Activated naive CD4-positive, alpha-beta T cell treated with Interleukin-2 at 50 U/mL for 16 hours (primary cell): ENCODE measurements at places on chromosomes 5 and 9.

- DNase-seq = no peak
Measured at GRCh38 chr9:38084556-38084880, 15.5 kb upstream of the SHB start.

DNA sequence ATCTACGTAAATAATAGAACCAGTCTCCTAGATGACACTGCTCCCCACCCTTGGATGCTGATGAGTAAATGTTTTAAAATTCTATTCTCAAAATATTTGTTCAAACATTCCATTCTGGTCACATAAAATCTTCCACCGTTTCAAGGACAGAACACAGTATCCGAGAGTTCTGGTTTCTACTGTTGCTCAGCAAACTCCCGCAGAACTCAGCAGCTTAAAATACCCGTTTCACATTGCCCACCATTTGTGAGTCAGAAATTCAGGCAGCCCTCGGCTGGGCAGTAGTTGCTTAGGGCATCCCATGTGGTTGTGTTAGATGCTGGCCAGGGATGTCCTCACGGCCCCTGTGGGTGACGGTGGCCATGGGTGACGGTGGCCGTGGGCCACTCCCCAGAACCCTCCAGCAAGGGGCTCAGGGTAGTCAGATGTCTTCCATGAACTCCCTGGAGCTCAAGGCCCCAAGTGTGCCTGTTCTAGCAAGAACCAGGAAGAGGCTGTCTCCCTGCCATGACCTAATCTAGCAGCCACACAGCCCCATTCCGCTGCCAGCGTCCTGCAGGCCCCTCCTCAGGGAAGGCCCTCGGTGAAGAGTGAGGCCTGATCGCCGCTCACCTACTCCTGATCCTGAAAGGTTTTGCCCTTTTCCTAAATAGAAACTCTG is 17.4 kb downstream of the MGAT1 start:
- DNase-seq = no peak

- no peak for DNase-seq
Measured at GRCh38 chr9:80789831-80790230, 899.5 kb downstream of the TLE1 start.

DNA sequence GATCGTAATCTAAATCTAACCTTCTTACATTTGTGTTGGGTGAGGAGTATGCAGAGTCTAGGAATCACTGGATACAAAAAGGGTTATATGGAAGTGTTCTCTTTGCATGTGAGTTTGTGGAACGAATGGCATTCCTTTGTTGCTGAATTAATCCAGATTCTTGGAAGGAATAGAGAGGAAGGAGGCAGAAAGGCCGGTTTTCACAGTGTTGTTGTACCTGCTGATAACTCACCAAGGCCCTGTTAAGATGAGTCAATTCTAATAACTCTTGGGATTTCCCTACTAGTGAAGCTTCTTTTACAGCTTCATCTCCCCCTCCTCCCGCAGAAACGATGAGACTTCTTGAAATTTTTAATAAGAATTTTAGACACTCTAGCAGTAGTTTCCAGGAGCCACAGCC is 84.0 kb downstream of the ZSWIM6 start:
- DNase-seq = no peak

DNA sequence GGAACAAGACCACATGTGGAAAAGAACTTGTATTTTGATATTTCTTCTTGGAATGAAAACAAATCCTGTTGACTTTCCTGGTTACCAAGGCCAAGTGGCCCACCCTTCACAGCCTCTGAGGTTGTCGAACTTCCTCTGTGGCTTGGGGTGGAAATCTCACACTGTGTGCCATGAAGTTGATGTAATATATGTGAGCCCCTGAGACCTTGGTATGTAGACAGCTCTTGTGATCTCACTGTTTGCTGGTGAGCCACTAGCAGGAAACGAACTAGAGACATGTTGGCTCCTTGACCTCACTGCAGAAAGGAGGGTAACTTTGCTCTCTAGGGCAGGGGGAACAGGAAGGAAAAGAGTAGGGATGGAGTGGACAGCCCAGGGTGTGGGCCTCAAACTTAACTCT is 159.4 kb downstream of the ARHGAP26 start:
- DNase-seq = no peak

DNA sequence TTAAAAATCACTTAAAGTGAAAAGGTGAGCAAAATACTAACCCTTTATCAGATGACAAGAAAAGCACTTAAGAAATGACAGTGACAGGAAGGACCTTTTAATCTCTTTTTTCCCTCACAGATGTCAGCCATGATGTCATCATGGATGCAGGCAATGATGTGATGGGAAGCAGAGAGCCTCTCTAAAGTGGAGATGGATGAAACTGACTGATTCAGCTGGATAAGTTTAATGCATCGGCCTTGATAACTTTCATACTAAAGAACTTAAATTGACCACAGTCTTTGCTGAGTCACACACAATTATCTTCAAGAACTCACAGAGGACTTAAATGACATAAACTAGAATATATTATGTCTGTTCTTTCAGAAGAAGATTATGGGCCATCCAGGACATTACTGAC is 153.2 kb upstream of the FGF10 start:
- no peak for DNase-seq

DNA sequence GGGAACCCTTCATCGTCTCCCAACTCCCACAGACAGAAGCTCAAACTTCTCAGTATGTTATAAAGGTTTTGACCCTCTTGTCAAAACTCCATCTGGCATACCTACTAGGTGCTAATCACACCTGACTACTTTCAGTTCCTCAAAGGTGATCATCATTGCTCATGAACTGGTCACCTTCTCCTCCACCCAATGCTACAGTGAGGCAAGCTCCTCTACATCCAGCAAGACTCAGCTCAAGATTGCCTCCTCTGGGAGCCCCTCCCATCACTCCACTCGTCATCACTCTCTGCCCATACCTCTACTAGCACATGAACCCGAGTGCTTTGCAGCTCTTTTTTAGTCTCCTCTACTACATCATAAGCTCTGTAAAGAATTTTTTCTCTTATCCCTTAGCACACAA is 102.4 kb downstream of the LPAR1 start:
- no peak for DNase-seq

- no peak for DNase-seq
Measured at GRCh38 chr9:36789886-36790285, 217.2 kb downstream of the MELK start.

GRCh38 chr5:148733601-148734438 is 79.5 kb upstream of the HTR4 start:
- peak; percentile 68 for DNase-seq

DNA sequence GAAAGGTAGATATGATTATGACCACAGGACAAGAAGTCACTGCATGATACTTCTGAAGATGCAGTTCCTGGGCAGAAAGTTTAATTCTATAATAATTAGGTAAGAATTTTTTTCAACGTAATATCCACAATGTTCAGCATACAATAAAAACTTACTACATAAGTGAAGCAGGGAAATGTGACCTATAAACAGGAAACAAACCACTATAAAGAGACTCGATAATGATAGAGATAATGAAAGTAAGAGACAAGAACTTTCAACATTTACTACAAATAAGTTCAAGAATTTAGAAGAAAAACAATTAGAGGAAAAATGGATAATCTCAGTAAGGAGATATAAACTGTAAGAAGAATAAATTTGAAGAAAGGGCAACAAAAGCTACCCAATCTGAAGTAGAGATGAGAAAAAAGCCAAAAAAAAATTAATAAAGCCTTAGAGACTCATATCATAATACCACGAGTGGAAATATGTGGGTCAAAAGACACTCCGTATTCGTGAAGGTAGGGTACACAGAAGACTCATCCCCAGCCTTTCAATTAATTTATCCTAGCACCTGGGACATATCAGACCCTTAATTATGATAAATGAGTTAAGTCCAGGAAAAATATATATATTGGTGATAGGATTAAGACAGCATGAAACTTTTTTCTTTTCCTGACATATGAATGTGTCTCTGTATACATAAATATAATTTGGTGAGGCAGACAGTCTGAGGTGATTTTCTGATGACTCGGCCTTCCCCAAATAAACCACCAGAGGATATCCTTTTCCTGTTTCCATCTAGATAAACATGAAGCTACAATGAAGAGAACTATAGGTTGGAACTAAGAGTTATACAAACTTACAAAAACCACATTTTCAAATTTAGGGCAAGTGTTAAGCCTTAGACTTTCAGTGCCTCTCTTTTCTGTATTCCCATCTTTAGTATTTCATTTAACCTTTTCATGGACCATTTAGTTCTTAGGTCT is 120.4 kb downstream of the RAPGEF6 start:
- DNase-seq = no peak

GRCh38 chr9:93136011-93136440 is 2.0 kb upstream of the NINJ1 start:
- no peak for DNase-seq

DNA sequence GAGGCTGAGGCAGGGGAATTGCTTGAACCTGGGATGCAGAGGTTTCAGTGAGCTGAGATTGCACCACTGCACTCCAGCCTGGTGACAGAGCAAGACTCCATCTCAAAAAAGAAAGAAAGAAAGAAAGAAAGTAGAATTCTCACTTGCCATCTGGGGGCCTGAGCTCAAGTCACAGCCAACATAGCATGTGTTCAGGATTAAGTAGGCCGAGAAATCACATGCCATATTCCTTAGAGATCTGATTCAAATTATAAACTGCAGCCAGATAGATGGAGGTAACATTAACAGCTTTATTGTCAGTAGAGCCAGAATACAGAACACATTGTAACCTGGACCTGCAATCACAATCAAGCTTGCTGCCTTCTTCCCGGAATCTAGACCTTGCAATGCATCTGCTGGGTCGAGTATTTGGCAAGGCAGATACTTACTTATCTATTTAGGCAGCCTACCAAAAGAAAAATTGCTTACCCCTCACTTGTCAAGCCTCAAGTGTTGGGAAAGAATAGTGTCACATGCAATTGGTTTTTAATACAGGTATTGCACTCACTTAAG is 173.7 kb downstream of the CPLANE1 start:
- no peak for DNase-seq

DNA sequence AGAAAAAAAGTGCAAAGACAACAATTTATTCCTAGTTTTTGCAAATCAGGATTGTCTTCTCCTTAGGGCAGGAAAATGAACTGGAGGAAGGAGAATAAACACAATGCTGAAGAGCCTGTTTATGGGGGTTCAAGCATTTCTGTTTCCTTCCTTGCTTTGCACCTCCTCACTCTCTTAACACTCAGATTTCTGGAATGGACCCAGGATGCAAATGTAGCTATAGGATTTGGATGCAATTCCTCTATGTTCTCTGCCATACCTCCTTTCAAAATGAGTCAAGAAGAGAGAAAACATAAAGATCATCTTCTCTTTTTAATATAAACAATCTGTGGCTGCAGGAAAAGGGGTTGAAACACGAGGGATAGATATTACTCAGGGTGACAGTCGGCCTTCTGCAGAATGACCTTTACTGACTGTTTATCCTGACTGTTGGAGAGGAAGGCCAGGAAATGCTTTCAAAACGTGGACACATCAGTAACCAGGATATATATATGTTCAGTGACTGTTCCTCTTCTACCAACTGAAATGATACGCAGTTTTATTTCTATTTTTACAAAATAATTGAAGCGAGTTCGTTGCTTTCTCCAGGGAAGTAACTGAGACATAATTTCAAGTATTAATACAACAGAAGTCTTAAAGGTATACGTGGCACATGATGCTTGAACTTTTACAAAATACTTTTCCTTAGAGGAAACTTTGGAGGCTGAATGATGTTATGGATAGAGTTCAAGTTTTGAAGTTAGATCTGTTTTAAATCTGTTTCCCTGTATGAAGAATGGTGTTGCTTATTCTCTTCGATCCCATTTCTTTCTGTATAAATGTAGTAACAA is 44.4 kb downstream of the ACTBL2 start:
- no peak for DNase-seq

DNA sequence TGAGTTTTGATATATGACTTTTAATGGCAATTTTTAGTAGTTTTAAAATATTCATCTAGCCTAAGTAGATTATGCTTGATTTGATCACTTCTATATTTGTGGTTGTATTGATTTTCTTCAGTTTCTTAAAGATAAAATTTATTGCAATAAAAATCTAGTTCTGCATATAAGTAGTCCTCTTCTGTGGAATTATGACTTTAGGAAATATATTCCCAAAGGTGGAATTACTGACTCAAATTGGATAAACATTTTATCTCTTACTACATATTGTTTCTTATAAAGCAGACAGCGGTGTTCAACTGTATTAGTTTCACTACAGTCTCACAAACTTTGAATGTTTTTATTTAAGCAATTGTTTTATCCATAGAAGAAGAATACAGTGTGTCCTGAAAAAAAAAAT is 883.0 kb upstream of the SEMA6A start:
- no peak for DNase-seq

DNA sequence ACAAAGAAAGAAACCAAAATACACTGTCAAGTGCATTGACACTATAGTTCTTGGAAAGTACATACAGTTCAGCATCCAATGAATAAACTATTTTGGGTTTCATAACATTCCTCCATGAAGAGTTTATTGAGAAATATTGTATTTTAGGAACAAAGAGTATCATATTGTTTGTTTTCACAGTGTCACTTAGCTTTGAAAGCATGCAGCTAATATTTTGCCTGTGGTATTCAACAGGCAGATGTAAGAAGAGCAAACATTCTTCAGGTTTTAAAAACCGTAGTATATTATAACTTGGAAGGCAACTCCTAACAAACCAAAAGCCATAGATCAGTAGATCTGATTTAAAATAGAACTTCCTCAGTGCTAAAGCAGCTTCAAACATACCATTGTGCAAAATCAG is 4.5 kb downstream of the PRELID2 start:
- DNase-seq = no peak

GRCh38 chr5:168916266-168916665 is 337.1 kb upstream of the PANK3 start:
- no peak for DNase-seq

DNA sequence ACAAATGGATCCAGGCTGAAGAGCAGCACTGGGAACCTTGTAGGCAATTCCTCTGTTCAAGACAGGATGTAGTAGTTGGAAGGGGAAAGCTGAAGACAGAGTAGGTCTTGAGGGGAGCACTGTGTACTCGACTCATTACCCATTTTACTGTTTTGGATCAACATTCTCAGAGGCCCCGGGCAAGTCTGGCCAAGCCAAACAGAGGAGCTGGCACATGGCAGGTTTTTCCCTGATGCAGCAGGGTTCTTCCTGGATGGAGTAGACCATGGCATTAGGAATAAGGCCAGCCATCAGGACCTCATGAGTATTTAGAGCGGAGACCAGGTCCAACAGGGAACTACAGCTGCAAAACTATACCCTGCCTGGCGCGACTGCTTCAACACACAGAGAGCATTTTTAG is 4.4 kb downstream of the SVEP1 start:
- no peak for DNase-seq

DNA sequence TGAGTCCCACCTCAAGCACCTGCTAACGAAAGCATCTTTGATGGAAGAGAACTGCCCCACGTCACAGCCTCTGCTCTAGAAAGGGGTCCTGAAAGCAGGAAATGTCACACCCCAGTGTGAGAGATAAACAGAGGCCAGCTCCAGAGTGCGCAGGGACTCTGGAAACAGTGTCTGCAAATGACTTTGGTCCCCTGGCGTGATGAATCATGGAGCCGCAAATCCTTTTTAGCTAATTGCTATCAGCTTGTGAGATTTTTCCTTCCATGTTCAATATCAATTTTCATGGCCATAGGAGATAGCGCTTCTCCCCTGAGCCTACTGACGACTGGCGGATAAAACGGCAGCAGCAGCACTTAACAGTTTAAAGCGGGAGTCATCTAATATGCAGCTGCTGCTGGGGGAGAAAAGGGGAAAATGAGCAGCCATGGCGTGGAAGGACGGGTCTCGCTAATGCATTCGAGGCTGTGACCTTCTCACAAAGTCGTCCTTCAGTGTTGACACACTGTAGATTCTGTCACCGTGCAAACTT is 209.6 kb upstream of the IRX1 start:
- no peak for DNase-seq

- DNase-seq = peak; percentile 79
Measured at GRCh38 chr5:157271740-157272271, 5.9 kb downstream of the CYFIP2 start.
